ENCODE measurements at places on chromosomes 4 and X.

- DNase-seq, result no peak
Observed at GRCh38 chr4:147096667-147097604, 151.3 kb upstream of the TTC29 start.

- peak; percentile 21 for DNase-seq
Observed at GRCh38 chrX:76850851-76851250, 423.3 kb downstream of the MAGEE1 start.

GRCh38 chr4:76489686-76490161 is 54.7 kb downstream of the SHROOM3 start:
- no peak for DNase-seq

- peak; percentile 81 for DNase-seq
Observed at GRCh38 chr4:188976644-188977115, 837.4 kb downstream of the TRIML1 start.

GRCh38 chrX:15384304-15384703 is at the start of gene VEGFD:
Gene VEGFD, minus strand, starts transcription at chrX:15384413. Its CDS starts 467 bp downstream, at chrX:15383946.
- no peak for DNase-seq

DNA sequence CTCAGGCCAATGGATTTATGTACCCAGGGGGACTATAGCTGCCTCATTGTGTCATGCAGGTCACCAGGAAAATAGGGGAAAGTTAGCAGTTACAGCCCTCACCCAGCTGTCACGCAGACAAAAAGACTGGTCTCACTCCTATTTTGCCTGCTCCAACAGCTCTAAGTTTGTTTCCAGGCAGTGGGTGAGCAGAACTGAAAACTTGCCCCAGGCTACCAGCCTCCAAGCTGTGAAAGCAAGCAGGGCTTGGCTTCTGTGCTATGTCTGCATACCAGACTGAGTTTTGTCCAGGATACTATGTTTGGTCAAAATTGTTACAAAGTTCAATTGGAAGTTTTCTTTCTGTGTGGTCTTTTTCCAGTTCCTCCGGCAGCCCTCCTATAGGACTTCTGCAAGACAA is 628.4 kb downstream of the FAM133A start:
- DNase-seq, result peak; percentile 84

- DNase-seq, result no peak
Observed at GRCh38 chr4:112118742-112119352, 26.4 kb upstream of the FAM241A start.

DNA sequence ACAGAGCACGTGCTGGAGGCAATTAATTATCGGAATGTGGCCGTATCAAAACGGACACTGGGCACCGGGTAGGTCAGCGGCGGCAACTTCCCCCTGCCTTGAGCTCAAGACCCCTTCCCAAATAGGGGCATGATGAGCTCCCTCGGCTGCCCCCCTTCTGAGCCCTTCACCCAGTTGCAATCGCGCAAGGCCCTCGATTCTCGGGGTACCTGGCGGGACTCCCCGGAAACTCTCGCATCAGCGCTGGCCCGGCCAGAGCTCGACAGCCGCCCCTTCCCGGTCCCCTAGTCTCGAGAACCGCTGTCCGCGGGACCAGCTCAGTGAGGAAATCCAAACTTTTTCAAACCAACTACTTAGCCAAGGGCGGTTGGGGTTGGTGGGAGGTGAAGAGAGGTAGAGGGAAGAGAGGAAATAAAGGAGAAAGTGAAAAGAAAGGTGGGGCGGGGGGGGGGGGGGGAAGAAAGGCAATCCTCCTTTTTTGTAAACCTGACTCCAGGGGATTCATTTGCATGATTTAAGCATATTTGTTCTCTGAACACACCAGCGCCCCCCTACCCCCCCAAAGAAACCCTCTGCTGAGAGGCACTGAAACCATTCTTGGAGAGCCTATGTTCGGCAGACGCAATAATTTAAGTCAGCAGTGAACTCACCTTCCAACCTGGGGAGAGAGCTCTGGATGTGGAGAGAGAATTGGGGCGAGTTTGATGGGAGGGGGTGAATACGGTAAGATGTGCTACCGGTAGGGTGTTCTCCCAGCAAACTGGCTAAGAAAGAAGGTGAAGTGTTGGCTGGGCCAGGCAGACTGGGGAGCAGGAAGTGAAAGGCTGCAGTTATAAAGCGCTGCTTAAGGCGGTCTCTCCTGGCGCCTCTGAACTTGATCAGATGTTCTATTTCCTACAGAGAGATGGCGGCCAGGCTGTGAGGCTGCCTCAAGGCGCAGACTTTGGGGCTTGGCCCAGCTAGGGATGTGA is 2.0 kb upstream of the ZIC3 start:
- DNase-seq, result peak; percentile 74

DNA sequence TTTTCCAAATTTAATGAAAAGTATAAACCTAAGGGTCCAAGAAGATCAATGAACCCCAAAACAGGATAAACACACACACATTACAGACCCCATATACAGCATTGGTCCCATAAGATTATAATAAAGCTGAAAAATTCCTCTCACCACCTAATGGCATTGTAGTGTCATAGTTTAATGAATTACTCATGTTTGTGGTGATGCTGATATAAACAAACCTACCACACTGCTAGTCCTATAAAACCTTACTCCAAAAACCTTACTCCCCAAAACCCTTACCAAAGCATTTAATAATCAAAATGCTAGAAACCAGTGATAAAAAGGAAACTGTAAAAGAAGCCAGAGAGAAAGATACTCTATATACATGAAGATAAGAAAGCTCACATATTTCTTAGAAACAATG is 148.1 kb upstream of the SH3RF1 start:
- DNase-seq, result no peak

DNA sequence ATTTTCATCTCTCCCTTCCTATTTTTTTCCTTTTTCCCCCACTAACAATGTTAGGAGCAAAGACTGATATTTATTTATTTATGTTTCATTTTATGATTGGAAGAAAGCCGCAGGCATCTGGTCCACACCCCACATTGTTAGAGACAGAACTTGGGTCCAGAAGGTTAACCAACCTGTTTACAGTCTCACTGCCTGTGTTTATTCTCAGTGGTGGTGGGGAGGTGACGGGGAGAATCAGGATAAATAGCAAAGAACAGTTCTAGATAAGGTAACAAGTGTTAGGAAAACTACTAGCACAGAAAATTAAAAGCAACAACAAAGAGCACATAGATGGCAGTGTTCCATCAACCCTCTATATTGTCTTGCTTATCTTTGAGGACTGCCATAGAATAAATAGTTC is 301.7 kb upstream of the DIPK2B start:
- DNase-seq, result no peak

GRCh38 chr4:54554339-54554990 is 103.3 kb upstream of the KIT start:
- no peak for DNase-seq

DNA sequence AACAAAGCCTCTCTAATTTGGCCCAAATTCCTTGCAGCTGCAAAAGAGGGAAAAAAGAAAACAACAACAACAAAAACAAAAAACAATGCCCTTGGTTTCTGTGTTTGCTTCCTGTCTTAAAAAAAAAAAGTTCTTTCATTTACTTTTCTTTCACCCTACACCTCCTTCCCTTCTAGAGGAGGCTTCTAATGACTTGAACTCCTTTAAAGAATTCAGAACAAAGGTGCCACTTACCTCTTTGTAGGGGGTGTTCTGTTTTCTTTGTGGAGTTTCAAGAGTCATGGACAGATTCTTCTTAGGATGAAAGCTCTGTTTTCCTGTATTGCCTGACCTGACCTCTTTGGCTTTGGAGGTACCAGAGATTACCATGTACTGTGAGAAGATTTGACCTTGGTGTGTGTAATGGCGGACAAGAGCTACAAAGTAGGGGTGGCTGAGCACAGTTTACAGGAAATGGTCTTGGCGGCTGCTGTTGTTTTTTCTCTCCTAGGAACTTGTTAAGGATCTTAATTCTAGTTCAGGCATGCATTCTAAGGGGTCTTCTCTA is 72.4 kb upstream of the S100G start:
- peak; percentile 50 for DNase-seq

GRCh38 chr4:48295116-48295515 is 25.5 kb upstream of the TEC start:
- DNase-seq, result no peak

DNA sequence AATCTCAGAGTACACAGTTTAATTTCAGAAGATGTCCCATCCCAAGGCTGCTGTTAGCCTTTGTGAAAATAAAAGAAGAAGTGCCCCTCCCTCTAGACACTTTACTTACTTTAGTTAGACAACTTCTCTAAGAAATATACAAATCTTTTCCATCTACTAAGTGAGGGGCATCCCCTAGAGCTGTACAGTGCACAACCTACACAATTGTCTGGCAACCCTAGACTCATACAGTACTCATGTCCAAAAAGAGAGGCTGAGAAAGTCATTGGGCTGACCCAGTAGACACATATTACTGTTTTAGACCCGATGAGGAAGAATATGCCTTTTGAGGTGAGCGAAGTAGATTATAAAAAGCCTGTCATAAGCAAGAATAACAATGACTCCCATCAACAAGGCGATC is 297.6 kb downstream of the IDS start:
- no peak for DNase-seq

DNA sequence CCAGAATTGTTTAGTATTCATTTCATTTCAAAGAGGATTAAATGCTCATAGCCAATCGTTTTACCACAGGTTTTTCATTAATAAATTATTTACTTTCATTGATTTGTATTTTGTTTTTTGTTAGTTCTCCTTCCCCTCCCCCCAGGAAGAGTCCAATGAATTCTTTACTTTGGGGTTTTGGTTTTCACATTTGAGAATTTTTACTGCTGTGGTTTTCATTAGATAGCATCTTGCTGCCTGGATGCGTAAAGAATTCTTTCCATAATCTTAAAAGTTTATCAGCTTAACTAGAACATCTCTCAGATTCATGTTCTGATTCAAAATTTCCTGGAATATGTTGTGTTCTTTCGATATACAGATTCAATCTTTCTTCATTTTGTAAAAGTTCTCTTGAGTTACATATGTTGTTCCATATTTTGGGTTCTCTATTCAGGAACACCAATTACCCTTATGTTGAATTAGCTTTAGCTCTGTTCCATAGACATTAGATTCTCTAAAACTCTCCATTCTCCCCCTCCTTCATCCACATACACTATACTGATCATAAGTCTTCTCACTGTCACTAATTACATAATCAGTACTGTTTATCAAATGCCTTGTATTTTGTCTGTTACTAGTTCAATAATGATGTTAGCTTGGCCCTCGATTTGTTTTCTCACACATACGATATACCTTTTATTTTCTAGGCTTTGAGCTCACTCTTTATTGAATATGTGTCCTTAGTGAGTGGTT is 184.4 kb downstream of the CAMK2D start:
- no peak for DNase-seq
